ENCODE measurements at places on chromosomes 13 and 19. TPM values are rescaled to one million over a fixed set of nuclear protein-coding genes. Genes with fewer than 3 reads are reported as not detected.

- H3K27ac ChIP-seq = no peak within 1 kb of the TSS
- no peak for DNase-seq
- no peak within 1 kb of the TSS for H3K4me3 ChIP-seq
- H3K36me3 ChIP-seq = peaks cover 25% of the 10 kb centered on the region
- no peaks in the 10 kb centered on the region for H3K27me3 ChIP-seq
Measured at GRCh38 chr19:41876847-41877832, at the start of gene CD79A. Gene CD79A (plus strand): TSS chr19:41877279. CDS start chr19:41877305, 26 bp downstream.

KIR2DL3 gene
- not detected for total RNA-seq

GRCh38 chr19:22935151-22935550 is 67.8 kb downstream of the ZNF728 start:
- no peak overlapping the region for H3K4me3 ChIP-seq
- DNase-seq = no peak
- H3K36me3 ChIP-seq = no peaks in the 10 kb centered on the region
- no peak overlapping the region for H3K27ac ChIP-seq

DNA sequence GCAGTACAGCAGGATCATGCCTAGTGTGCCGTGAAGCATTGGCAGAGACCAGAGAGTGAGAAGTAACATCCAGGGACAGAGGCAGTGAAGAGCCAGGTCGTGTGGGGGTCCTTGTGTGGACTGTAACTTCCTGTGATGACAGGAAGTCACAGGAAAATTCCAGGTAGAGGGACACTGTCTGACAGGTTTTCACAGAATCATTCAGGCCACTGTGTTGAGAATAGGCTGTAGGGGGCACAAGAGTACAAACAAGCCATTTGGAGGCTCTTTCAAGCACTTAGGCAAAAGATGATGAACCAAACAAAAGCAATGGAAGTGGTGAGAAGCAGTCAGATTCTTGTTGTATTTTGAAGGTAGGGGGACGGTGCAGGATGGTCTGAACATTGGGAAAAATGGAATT is 46.4 kb downstream of the N4BP2L1 start:
- H3K4me1 ChIP-seq = no peaks in the 10 kb centered on the region
- no peak overlapping the region for H3K4me3 ChIP-seq
- no peaks in the 10 kb centered on the region for H3K36me3 ChIP-seq
- DNase-seq = peak; percentile 17
- no peaks in the 10 kb centered on the region for H3K27me3 ChIP-seq

GRCh38 chr13:40812724-40813445 is 23.5 kb downstream of the SLC25A15 start:
- no peak overlapping the region for H3K27ac ChIP-seq
- H3K36me3 ChIP-seq = peaks cover 36% of the 10 kb centered on the region
- no peaks in the 10 kb centered on the region for H3K27me3 ChIP-seq
- H3K4me3 ChIP-seq = no peak overlapping the region

DNA sequence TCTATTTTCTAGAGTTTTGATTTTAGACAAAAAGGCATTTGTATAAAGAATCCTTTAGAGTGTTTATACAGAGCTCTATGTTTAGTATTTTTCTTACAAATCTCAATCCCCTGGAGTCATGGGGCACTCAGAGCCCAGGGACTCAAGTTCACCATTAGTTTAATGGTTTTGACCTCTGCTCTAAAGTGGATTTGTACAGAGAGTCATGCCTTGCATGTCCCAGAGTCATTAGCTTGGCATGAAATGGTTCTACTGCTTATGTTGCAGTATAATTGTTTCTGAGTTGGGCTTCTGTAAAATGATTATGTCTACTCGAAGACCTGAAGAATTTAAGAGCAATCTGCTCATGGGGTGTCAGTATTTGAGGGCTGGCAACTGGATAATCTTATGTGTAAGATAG is 406.2 kb downstream of the DLEU7 start:
- H3K4me3 ChIP-seq = no peak overlapping the region
- no peaks in the 10 kb centered on the region for H3K36me3 ChIP-seq
- H3K27me3 ChIP-seq = no peaks in the 10 kb centered on the region
- no peak for DNase-seq

HIF3A gene
- not detected for total RNA-seq

GRCh38 chr13:89740994-89741685 is 1606.3 kb upstream of the MIR17HG start:
- no peak overlapping the region for H3K4me3 ChIP-seq
- DNase-seq = no peak
- no peaks in the 10 kb centered on the region for H3K36me3 ChIP-seq
- no peaks in the 10 kb centered on the region for H3K4me1 ChIP-seq
- no peaks in the 10 kb centered on the region for H3K27me3 ChIP-seq

SHANK1 gene
- 0.44 TPM for total RNA-seq

GFY gene
- not detected for total RNA-seq

SSC5D gene
- 0.33 TPM for total RNA-seq

DNA sequence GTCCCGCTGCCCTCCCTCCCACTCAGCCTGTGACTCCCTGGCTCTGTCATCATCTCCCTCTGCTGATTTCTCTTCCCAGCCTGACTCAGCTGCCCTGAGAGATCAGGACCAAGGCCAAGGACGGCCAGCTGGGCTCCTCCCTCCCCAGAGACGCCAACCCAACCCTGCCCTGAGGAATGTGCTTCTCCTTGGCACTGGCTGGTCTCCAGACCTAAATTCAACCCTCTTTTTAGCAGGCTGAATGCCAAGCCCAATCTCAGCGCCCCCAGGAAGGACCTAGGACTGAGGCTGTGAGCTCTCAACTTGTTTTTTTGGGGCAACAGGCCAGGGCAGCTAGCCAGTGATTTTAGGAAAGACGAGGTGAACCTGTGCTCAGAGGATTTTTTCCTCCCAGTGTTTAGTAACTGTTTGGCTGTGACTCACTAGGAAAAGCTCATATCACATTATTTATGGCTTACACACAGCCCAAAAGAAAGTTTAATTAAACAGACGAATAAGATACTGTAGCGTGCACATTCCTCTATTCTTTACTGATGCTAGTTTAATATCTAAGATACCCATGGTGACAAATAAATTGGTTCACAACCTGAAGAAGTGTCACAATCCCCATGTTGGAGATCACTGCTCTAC is 7.4 kb upstream of the IGFL1 start:
- H3K27ac ChIP-seq = peak overlapping the region; percentile 51
- H3K36me3 ChIP-seq = no peaks in the 10 kb centered on the region
- DNase-seq = peak; percentile 98
- peaks cover 24% of the 10 kb centered on the region for H3K27me3 ChIP-seq
- H3K4me3 ChIP-seq = peak overlapping the region; percentile 47

DNA sequence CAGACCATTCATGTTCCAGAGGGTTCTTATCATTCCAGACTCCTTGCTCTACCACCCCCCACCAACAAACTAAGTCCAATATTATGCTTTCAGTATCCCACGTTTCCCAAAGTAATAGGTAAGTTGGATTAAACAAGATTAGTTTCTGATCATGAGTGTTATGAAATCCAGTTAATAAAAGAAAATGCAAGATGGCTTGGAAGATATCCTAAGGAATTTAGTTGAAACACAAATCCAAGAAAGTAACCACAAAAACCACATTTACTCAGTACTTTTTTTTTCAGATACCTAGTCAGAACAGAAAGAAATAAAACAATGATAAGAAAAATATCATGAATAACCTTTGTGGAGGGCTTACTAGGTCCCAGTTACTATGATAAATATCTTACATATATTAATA is 119.4 kb upstream of the MIR17HG start:
- peaks cover 65% of the 10 kb centered on the region for H3K27me3 ChIP-seq
- H3K4me3 ChIP-seq = no peak overlapping the region
- no peaks in the 10 kb centered on the region for H3K36me3 ChIP-seq

- H3K36me3 ChIP-seq = no peaks in the 10 kb centered on the region
- no peaks in the 10 kb centered on the region for H3K27me3 ChIP-seq
- H3K27ac ChIP-seq = no peak overlapping the region
- no peak for DNase-seq
Measured at GRCh38 chr13:75151081-75151643, 330.8 kb downstream of the TBC1D4 start.

DNA sequence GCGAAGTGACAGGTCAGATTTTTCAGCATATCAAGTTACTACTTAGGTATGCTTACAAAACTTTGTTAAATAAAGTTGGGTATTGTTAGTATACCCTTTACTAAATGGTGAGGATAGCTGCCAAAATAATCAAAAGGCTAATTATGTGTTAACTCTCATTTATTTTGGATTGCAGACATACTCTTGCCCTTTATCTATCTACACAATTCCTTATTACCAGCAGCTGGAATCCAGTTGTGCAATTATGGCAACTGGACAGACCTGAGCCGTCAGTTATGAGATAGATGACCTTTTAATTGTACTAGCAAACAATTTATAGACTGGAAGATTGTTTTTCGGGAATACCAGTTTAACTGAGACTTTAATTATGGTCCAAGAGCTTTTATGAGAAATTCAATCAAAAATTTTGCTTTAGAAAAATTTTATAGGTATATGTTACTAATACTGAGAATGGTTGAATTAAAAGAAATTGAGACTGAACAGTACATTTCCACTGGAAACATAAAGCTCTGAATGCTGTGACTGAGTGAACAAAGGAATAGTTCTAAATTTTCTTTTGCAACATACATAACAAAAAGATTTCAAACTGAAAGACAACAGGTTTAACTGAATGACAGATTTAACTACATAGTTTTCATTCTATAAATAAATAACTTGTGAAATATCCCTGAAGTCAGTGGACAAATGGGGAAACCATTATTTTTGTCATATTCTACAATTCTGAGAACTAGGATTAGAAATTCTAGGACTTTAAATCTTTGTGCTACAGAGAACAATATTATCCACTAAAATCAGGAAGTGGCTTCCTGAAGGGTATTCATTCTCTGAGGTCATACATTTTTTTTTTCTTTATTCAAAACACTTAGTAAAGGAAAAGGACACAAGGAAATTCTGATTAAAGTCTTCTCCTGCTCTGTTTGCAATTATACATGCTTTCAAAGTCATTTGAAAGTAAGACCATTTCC is 97.4 kb downstream of the ZC3H13 start:
- H3K27me3 ChIP-seq = no peaks in the 10 kb centered on the region
- no peaks in the 10 kb centered on the region for H3K4me1 ChIP-seq
- no peak overlapping the region for H3K27ac ChIP-seq
- DNase-seq = no peak

DNA sequence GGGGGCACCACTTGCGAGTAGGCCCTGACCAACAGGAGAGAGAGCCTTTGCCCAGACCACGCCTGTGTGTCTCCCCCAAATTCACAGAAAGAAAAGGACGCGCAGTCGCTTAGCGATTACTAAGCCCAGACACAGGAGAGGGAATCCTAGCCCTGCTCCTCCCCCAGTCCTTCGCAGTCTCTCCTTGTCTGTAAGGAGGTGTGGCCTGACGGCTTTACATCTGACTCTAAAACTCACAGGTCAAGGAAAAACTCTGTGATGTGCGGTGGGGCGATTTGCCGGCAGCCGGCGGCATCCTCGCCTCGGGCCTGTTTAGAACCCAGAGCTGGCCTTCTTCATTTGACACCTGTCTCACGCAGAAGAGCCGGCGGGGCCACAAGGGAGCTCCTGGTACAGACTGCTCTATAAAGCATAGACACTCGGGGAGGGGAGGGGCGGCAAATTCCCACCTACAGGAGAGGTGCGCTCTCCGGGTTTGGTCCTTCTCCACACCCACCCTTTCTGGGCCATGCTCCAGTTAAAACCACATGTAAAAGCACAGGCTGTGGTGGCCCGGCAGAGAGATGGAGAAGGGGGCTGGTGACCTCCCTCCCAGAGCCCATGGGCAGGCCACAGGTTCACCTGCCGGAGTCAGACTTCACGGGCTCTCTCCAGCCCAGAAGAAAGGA is 17.8 kb downstream of the GPR12 start:
- H3K4me3 ChIP-seq = no peak overlapping the region
- H3K27me3 ChIP-seq = peaks cover 79% of the 10 kb centered on the region
- H3K36me3 ChIP-seq = no peaks in the 10 kb centered on the region
- no peaks in the 10 kb centered on the region for H3K4me1 ChIP-seq

GRCh38 chr19:41097302-41097701 is 9.1 kb downstream of the CYP2A13 start:
- no peaks in the 10 kb centered on the region for H3K4me1 ChIP-seq
- DNase-seq = no peak
- peaks cover 55% of the 10 kb centered on the region for H3K27me3 ChIP-seq
- no peaks in the 10 kb centered on the region for H3K36me3 ChIP-seq
- H3K27ac ChIP-seq = no peak overlapping the region
- H3K4me3 ChIP-seq = no peak overlapping the region

GRCh38 chr19:27393591-27393990 is 1819.4 kb downstream of the UQCRFS1 start:
- no peaks in the 10 kb centered on the region for H3K36me3 ChIP-seq
- H3K4me1 ChIP-seq = no peaks in the 10 kb centered on the region
- DNase-seq = no peak
- no peaks in the 10 kb centered on the region for H3K27me3 ChIP-seq
- H3K4me3 ChIP-seq = no peak overlapping the region

GRCh38 chr19:40284251-40284500 is 969 bp downstream of the AKT2 start:
- no peak for DNase-seq
- no peaks in the 10 kb centered on the region for H3K27me3 ChIP-seq
- peak overlapping the region; percentile 100 for H3K27ac ChIP-seq
- H3K4me1 ChIP-seq = peaks cover 23% of the 10 kb centered on the region
- no peaks in the 10 kb centered on the region for H3K36me3 ChIP-seq
- H3K4me3 ChIP-seq = peak overlapping the region; percentile 92

UBE2L5 gene
- not detected for total RNA-seq

DNA sequence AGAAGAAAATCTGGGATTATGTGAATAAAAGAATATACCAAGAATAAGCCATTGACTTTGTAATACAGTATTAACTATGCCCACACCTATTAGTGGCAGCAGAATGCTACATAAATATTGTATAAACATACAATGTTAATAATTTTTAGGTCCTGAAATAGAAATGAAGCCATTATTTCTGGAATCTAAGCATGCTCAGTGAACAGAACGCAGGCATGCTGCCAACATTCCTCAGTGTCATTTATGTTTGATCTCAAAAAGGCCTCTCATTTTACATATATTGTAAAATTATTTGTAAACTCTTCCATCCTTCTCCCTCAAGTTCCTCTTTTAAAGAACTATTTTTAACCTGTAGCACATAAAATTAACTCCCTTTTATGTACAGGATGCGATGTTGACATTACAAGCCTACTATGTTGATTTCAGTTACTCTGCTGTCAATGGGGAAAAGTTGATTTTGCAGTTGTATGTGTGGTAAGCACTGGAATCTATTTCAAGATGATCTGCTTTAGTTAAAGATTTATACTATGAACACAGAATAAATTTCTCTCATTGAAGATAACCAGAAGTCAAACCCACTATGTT is 118.8 kb downstream of the VWA8 start:
- peaks cover 5% of the 10 kb centered on the region for H3K4me1 ChIP-seq
- DNase-seq = peak; percentile 15
- H3K4me3 ChIP-seq = no peak overlapping the region
- H3K27ac ChIP-seq = no peak overlapping the region
- H3K36me3 ChIP-seq = peaks cover 16% of the 10 kb centered on the region

DNA sequence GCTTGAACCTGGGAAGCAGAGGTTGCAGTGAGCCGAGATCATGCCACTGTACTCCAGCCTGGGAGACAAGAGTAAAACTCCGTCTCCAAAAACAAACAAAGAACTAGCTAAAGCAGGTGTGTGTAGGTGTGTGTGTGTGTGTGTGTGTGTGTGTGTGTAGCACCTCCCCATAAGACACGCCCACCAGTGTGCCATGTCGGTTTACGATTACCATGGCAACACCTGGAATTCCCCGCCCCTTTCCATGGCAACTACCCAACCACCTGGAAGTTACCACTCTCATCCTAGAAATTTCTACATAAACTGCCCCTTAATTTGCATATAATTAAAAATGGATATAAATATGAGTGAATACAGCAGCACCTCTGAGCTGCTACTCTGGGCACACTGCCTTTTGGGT is 80.9 kb upstream of the ADGRE5 start:
- H3K4me3 ChIP-seq = no peak overlapping the region
- H3K36me3 ChIP-seq = no peaks in the 10 kb centered on the region
- DNase-seq = peak; percentile 13
- no peak overlapping the region for H3K27ac ChIP-seq

All from MCF 10A (cell line).